CD14-positive monocyte (primary cell): ENCODE measurements at places on chromosomes 3 and 15.

- no peak for DNase-seq
Observed at GRCh38 chr15:33101036-33101435, 93.5 kb downstream of the FMN1 start.

GRCh38 chr3:78314327-78314726 is 1274.4 kb downstream of the ROBO2 start:
- DNase-seq = no peak

GRCh38 chr3:129554356-129555152 is 11.6 kb downstream of the H1-8 start:
- DNase-seq = no peak

DNA sequence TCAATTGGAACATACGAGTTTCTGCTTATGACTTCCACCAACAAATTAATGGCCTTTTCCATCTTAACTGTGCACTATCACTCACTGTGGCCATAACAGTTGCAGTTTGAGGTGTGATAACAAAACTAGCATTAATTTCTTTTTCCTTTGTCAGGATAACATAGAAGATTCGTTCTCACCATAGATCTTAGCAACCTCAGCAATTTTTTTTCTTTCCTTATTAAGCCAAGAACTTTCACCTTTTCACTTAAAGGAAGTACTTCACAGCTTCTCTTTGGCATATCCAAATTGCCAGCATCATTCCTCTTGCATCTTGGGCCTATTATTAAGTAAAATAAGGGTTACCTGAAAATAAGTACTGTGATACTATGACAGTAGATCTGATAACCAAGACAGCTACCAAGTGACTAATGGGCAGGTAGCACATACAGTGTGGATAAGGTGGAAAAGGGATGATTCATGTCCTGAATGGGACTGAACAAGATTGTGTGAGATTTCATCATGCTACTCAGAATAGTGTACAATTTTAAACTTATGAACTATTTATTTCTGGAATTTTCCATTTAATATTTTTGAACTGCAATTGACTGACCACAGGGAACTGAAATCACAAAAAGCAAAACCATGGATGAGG is 46.6 kb downstream of the CEP70 start:
- DNase-seq = no peak

- DNase-seq = no peak
Observed at GRCh38 chr3:56123487-56123886, 344.8 kb downstream of the ERC2 start.

DNA sequence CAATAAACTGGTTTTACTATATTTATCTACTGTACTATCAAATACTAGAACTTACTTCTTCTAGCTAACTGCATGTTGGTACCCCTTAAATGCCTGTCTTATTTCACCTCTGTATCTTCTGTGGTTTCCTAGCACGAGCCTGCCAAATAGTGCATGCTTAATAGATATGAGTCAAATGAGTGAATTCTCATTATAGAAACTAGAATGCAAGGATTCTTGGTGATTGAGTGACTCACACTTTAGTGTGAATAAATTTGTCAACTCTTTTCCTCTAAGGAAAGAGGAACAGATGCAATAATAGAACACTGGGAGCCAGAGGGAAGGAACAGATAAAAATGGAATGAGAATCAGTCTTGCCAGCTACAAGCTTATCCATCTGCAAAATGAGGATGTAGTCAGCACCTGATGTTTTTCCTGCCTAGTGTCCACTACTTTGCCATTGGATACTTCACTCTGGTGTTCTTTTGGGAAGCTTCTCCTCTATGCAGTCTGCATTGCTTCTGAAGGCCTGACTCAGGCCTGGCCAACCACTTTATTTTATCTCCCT is 189.1 kb upstream of the CADPS start:
- no peak for DNase-seq

- DNase-seq = no peak
Observed at GRCh38 chr3:183252973-183253527, at the start of gene B3GNT5. B3GNT5 (plus strand) TSS chr3:183253253; CDS start chr3:183269799, 16,546 bp downstream.

GRCh38 chr3:152026033-152026556 is 152.7 kb downstream of the SUCNR1 start:
- peak; percentile 36 for DNase-seq

GRCh38 chr15:70186152-70186551 is 88.4 kb upstream of the TLE3 start:
- DNase-seq = no peak

- DNase-seq = no peak
Observed at GRCh38 chr3:23712656-23713559, 92.8 kb upstream of the UBE2E1 start.

DNA sequence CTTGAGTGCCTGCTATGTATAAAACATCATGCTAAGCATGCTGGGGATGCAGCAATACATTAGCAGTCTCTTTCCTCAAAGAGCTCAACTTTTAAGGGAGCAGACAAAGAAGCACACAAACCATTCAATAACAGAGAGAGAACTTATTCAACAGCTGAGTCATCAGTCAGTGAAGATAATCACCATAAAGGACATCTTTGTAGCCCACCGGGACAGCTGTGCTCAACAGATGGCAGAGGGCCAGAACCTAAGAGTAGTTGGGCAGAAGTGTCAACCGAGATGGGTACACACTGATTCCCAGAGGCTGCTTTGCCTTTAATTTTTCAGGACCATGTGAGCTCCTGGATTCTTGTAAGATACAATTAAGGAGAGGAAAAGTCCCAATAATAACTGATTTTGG is 4.2 kb upstream of the RAB8B start:
- no peak for DNase-seq

DNA sequence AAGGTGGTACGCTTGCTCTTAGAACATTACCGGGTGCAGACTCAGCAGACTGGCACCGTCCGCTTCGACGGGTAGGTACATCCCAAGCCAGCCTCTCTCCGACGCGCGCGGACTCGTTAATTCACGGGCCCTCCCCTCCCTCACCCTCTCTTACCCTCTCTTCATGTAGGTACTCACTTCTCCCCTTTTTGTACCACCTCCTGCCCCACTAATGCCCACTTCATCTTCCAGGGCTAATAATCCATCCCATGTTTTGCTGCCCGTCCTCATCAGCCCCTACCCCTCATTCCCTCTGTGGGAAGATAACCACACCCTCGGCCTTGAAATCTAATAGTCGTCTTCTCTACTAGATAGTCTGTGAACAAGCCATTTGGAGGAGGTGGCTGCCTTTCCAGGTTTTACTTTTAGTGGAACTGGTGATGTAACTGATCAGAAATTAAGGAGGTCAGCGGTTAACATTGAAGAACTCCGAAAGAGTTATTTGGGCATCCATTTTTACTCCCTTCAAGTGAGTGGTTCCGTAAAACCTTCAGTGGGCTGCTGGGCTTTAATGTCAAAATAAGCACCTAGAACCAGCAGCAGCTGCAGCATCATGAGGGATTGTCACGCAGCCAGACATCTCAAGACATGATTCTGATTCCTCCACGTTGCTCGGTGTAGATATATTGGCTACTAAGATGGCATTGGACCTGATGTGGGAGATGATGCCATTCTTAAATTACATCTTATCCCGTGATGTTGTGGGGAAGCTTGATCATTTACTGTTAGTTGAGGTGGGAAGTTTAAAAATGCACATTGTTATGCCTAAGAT is 1.3 kb downstream of the FEM1B start:
- DNase-seq = peak; percentile 36

- no peak for DNase-seq
Observed at GRCh38 chr15:32919749-32920414, 202.1 kb downstream of the GREM1 start.

DNA sequence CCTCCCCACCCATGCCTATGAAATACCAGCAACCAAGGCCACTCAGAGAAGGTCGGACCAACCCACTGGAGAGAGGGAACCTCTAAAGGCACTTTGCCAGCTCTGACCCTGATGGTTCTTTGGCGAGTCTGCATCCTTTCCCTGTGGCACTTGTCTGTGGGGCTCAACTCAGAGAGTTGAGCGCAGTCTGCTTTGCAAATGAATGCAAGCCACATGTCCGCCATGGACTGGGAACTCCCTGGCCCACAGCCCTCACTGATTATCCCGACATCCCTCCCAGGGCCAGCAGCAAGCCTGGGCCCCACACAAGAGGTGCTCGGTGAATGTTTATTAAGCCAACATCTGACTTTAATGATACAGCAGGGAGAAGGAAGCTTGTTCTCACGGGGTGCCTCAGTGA is 55.5 kb upstream of the HES1 start:
- DNase-seq = no peak

GRCh38 chr15:70197945-70198361 is 100.2 kb upstream of the TLE3 start:
- no peak for DNase-seq

- DNase-seq = no peak
Observed at GRCh38 chr3:40691452-40691861, 166.7 kb downstream of the ZNF621 start.

DNA sequence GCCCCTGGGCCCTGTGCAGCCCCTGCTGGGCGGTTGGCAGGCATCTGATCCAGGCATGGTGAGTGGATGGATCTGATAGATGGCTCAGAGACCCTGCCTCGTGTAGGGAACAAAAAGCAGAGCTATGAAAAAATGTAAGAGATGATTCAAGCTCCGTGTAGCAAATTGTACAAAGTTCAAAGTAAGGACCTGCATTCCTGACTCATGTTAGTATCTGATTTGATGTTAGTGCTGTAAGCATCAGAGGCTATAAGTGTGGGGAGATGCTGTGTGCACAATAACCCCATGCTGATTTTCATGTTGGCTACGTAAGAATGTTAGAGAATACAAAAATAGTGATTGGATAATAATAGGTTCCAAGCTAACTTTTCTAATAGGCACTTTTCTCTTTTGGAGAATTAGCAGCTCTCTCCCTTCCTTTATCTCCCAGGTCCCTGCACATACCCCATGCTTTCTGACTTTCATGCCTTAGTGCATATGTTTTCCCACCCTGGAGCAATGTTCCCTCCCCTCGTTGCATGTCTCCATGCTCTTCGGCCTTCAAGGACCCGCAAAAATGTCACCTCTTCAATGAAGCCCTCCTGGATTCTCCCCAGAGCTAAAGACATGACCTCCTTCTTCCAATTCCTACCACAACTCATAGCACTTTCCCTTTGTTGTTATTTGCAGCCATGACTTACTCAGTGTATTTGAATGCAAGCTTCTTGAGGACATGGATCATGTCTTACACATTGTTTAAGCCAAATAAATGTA is 1.6 kb downstream of the CCR9 start:
- DNase-seq = no peak

GRCh38 chr3:184040010-184040409 is 8.5 kb downstream of the HTR3D start:
- no peak for DNase-seq

GRCh38 chr3:99850608-99851007 is 32.9 kb downstream of the CMSS1 start:
- DNase-seq = no peak

- DNase-seq = no peak
Observed at GRCh38 chr15:47366884-47367283, 350.4 kb upstream of the SEMA6D start.

GRCh38 chr3:154250291-154250690 is 74.0 kb downstream of the DHX36 start:
- no peak for DNase-seq

- DNase-seq = no peak
Observed at GRCh38 chr15:35522061-35522460, 23.9 kb downstream of the DPH6 start.

DNA sequence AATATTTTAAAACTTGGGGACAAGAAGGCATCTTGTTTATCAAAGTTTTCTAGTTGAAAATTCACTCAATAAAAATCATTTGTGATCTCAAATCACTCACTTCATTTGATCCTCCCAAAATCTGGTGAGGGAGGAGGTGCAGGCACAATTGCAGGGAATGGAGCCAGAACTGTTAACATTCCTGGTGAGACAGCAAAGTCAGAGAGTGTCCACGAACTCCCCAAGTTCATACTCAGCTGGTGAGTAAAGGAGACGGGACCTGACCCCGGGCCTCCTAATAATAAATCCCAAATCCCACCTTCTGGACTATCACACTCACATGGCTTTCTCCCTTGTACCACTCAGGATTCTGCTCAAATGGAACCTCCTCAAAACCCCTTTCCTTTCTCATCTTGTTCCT is 252.3 kb upstream of the LRTM1 start:
- no peak for DNase-seq

DNA sequence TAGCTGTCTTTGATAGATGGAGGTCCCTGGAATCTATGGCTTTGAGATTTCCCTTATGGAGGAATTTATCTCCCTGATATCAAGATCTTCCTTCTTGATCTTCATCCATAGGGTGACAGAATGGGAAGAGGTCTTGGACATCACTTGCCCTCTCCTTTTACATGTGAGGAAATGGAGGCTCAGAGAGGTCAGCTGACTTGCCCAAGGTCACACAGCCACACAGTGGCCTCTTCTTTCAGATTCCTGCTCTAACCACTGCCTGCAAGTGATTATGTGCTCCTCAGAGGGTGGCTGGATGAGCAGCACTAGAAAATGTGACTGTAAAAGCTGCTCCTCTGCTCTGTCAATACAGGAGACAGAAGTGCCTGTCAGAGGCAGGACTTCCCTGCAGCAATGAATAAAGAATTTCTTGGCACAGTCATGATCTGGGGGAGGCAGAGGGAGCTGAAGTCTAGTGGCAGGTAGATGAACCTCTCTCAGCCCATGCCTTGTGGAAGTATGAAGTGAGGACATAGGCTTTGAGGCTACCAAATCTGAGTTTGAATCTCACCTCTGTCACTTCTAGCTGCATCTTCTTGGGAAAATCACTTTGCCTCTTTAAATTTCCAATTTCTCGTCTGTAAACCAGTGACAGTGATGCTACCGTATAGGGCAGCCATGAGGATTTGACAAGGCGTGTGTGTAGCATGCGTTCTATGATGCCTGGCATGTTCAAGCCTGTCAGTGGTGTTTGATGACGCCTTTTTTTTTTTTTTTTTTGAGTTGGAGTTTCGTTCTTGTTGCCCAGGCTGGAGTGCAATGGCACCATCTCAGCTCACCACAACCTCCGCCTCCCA is 12.0 kb downstream of the SSUH2 start:
- DNase-seq = no peak

GRCh38 chr3:61323094-61323493 is 71.8 kb upstream of the FHIT start:
- DNase-seq = no peak

DNA sequence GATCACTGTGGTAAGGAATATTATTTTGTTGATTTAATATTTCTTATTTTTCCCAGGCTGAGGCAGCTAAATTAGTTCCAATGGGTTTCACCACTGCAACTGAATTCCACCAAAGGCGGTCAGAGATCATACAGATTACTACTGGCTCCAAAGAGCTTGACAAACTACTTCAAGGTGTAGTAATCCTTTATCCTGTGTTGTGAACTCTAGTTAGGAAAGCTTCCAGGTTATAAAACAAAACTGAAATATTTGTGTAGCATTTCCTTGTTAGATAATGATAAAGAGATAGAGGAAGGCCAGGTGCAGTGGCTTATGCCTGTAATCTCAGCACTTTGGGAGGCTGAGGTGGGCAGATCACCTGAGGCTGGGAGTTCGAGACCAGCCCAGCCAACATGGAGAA is 11.1 kb downstream of the RAD51 start:
- DNase-seq = no peak

DNA sequence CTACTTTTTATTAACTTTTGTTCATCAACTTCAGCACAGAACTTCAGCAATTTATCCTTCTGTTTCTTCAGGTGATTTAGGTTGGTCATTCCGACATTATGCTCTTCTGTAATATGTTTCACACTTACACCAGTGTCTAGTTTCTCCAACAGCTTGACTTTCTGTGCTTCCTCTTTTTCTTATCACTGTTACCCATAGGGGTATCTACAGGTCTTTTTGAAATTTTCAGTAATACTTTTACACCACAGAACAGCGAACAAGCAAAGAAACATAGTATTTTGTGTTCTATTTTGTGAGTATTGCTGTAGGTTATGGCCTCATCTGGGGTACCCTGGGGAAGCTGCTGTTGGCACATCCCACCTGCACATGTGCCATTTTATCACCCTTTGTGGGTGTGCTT is 260.7 kb downstream of the NSUN3 start:
- no peak for DNase-seq
